ENCODE measurements at places on chromosomes 11 and 22. TPM values are rescaled to one million over a fixed set of nuclear protein-coding genes. Genes with fewer than 3 reads are reported as not detected.

HBG2 gene
- total RNA-seq, result not detected

NUCB2 gene
- 221 TPM for total RNA-seq

DCPS gene
- 12.3 TPM for total RNA-seq

MRGPRX4 gene
- total RNA-seq, result not detected

GAL3ST1 gene
- 0.13 TPM for total RNA-seq

PDGFB gene
- total RNA-seq, result 0.32 TPM

P2RY2 gene
- total RNA-seq, result 2.5 TPM

CRYBA4 gene
- total RNA-seq, result not detected

MRPL23 gene
- total RNA-seq, result 109 TPM

OR8D4 gene
- total RNA-seq, result 0.32 TPM

AGBL2 gene
- 0.78 TPM for total RNA-seq

Data from articular chondrocyte of knee joint (primary cell).